Hepatocyte (in vitro differentiated cells): ENCODE measurements at places on chromosomes 7 and 10. TPM values are rescaled to one million over a fixed set of nuclear protein-coding genes. Genes with fewer than 3 reads are reported as not detected.

GRCh38 chr7:45389073-45389872, 184.9 kb upstream of the ADCY1 start:
- no peak for DNase-seq

DNA sequence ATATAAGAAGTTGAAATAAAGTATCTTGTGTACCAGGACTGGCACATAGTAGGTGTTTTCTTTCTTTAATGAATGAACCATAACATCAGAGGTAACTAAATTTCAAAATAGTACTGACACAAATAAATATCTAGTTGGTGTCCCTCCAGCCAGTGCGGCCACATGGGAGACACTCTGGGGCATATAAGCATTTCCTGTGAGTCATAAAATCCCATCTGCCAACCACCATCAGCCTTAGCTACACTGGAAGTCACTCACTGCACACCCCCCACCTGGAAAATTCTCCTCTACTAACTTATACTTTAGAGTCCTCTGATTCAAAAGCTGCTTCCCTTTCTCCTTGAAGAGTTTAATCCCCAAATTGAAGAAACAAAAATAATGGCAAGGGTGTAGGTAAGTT, 32.5 kb downstream of the DYDC1 start:
- DNase-seq = no peak

Gene THAP5
- 36.9 and 39.1 TPM in 2 replicates for total RNA-seq

DNA sequence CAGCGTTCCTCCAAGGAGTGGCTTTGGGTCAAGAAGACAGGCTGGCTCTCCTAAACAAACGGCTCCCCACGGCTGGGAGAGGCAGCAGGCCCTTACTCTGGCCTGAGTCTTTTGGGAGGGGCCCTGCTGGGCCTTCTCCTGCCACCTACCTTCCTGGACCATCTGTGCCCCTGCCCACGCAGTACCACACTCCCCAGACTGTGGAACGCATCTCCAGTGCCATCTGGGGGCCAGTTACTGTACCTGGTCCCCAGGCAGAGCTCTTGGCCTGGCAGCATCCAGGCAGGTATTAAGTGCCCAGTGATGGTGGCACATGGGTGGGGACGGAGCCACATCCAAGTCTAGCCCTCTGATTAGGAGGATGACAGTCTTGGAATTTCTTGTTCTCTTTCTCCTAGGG, 14.4 kb downstream of the ALKBH4 start:
- DNase-seq = no peak

Gene FAM25G
- total RNA-seq = not detected in 2 replicates

Gene SPAG6
- total RNA-seq = 0.17 and 0.28 TPM in 2 replicates

Gene VWA2
- 10.8 and 12.3 TPM in 2 replicates for total RNA-seq

GRCh38 chr7:94403546-94403945, 8.9 kb downstream of the COL1A2 start:
- DNase-seq = no peak

DNA sequence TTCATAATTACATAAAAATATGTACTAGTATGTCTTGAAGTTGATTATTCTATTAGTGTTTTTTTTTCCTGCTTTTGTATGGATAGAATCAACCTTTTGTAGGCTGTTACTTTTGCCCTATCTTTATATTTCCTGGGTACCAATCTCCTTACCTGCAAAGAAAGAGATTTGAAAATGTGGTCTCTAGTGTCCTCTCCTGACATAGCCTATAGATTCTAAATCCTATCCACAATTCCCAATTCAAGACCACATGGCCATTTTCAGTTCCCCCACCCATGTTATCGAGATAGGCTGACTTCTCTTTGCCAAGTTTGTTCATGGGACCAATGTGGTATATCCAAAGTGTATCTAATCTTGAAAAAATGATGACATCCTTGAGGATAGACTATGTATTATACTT, 269.4 kb upstream of the SEMA3D start:
- DNase-seq = no peak

Gene DGKI
- 1.8 and 2.7 TPM in 2 replicates for total RNA-seq

GRCh38 chr7:44805950-44806349, 9.5 kb downstream of the PPIA start:
- no peak for DNase-seq

GRCh38 chr10:103498936-103499638, 5.6 kb downstream of the NEURL1 start:
- no peak for DNase-seq

DNA sequence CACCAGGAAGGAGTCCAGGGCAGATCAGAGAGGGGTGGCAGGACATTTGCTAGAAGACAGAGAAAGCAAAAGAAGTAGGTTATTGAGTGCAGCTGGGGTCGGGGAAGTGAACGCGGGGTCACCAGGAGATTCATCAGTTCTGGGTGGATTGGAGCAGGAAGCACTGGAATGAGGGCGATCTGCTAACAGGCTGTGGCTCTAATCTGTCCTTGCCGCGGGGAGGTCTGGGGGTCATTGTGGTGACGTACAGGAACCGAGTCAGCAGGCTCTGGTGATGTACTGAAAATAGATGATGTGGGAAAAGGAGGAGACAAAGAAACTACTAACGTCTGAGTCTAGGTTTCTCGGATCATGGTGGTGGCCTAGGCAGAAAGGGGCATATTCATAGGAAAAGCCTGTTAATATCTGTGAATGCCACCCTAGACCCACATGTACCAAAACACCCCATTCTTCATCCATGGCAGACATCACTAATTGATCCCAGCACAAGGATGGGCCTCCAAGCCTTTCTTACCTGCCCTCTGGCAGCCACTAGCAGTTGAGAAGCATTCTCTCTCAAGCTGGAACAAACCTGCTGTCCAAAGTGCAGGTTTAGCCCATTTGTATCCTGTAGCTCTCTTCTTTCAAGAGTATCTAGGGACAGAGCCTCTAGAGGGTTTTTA, 134.5 kb downstream of the C10orf105 start:
- no peak for DNase-seq

Gene EPO
- total RNA-seq = 0.16 and 1.3 TPM in 2 replicates

DNA sequence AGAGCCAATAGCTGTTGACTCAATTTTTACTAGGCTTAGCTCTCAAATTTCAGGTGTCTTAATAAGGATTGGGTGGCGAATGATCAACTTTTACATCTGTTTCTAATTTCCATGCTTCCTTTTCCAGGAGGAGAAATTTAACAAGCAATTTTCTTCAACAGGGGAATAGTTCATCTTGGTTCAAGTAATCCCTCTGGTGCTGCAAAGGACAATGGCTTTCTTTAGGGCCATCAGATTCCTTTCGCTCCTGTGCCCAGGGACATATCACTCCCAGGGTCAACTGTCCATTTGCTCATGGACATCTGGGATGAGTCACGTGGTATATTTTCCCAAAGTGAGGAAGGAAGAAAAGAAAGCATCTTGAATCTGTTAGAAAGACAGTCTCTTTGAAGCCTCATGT, 313.3 kb downstream of the FRMD4A start:
- DNase-seq = no peak

Gene AASS
- total RNA-seq = 36.2 and 41.9 TPM in 2 replicates

DNA sequence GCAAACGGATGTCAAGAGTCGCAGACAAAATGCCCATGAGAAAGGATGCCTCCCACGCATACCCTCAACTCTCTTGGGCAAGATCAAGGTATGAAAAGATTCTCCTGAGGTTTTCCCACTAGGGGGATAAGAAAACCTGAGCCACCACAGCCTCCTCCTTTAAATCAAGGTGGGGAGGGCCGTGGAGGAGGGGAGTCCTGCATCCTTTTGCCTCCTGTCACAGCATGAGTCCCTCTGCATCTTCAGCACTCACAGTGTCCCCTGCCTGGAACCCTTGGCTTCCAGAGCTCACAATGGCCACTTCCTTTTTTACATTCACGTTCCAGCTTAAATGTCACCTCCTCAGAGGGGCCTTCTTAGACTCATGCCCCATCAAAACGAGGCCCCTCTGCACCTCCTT, 207.6 kb downstream of the GLI3 start:
- no peak for DNase-seq

GRCh38 chr10:29403208-29403607, 114.3 kb downstream of the LYZL1 start:
- no peak for DNase-seq

Gene KCNH2
- total RNA-seq = 8.4 and 9.4 TPM in 2 replicates

- DNase-seq = peak; percentile 75
Observed at GRCh38 chr7:156147104-156147503, 334.8 kb upstream of the SHH start.

DNA sequence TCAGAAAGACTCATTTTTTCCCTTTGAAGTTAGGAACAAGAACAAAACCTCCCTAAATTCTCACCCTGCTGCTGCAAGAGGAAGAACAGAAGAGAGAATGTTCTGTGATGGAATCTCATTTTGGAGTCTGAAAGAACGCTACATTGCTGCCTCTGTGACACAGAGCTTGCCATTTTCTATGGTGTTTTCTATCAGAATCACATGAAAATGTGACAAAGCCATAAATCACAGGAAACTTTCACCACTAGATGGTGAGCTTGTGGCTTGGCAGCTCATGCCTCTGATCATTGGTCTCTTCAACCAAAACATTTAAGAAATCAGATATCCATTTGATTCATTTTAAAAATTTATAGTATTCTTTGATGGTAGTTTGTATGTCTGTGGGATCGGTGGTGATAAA, 82.9 kb downstream of the CADPS2 start:
- peak; percentile 40 for DNase-seq

DNA sequence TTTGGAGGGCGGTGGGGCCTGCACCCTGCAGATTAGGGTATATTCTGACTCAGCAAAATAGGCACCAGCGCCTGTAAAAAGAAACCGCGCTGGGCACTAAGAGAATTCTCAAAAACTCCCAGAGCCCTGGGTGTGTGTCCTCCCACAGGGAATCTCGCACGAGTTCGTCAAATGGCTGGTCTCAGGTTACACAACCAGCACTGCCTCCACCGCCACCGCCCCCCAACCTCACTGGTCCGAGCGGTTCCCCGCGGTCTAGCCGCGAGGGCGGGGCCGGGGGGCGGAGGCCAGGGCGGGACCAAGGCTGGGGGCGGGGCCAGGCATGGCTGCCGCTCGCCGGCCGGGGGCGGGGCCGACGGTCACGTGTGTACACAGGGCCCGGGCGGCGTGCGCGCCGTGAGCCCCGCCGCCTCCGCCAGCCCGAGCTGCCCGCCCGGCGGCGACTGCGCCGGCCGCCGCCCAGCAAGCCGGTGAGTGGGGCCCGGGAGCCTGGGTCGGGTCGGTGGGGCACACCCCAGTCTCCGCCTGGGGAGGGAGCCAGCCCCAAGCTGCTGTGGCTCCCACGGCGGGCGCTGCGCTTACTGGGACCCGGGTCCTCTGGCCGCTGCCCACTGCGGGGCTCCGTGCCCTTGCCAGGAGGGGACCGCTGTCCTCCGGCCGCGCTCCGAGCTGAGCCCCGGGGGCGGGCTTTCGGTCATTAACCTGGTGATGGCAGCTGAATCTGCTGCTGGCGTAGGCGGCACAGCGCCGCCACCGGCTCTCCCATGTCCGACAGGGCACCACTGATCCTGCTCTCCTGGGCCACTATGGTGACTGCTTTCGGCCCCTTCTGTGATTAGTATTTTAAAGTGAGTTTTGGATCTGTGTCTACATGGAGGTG, at the start of gene GPR146:
Gene GPR146, plus strand, starts transcription at position 358 of the 880 bp plus-strand sequence. CDS start 12,970 bp downstream, outside the sequence.
- peak; percentile 99 for DNase-seq

Gene GNGT1
- not detected in 2 replicates for total RNA-seq

Gene RBP3
- total RNA-seq = 0.53 and 0.56 TPM in 2 replicates

- no peak for DNase-seq
Observed at GRCh38 chr10:27659786-27660185, 85.8 kb downstream of the MKX start.

Gene MYL7
- total RNA-seq = 0.36 and 5.2 TPM in 2 replicates

DNA sequence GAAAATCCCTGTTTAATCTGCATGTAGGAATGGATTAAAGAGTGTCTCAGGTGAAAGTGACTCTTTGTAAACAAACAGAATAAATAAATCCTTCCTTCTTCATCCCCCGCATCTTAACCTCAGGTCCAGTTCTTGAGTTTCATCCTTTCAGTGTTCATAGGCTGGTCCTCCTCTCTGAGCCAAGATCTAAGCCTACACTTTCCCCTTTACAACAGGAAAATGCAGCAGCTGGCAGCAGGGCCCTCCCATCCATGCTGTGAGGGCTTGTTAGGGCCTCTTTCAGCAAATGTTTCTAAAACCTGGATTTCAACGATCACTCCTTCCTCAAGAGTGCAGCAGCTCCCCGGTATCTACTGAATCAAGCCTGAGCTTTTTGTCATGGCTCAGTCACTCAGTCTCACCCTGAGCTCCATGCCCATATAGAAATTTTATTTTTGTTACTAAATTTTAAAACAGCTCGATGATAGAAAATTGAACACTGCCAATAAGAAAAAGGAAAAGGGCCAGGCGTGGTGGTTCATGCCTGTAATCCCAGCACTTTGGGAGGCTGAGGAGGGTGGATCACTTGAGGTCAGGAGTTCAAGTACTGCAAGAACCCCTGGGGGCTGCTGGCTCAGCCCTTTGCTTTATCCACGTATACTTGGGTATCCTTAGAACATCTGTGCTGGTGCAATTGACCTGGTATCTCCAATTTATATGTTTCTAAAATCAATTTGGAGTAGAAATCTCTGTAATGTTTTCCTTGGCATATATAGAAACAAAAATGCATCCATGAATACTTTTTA, 15.6 kb downstream of the BLNK start:
- no peak for DNase-seq
